ENCODE measurements at places on chromosomes 4 and X. TPM values are rescaled to one million over a fixed set of nuclear protein-coding genes. Genes with fewer than 3 reads are reported as not detected.

The PAGE4 gene
- total RNA-seq: not detected

DNA sequence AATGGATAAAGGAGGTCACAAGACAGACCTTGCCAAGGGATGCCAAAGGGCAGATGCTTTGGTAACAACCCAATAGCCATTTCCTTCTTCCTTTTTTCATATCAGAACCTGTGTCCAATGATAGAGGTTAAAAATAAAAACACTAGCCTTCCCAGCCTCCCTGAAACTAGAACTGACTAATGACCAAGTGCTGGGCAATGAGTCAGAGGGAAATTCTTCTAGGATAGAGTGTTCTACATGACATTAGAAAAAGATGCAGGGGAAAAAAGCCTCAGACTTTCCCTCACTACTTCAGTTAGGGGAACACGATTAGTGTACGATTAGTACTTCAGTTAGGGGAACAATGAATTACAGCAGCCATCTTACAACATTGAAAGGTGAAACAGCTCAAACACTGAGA is 29.3 kb upstream of the FAM47C start:
- no peak for DNase-seq

- no peak for DNase-seq
Measured at GRCh38 chrX:106927700-106928099, 7.5 kb downstream of the CLDN2 start.

DNA sequence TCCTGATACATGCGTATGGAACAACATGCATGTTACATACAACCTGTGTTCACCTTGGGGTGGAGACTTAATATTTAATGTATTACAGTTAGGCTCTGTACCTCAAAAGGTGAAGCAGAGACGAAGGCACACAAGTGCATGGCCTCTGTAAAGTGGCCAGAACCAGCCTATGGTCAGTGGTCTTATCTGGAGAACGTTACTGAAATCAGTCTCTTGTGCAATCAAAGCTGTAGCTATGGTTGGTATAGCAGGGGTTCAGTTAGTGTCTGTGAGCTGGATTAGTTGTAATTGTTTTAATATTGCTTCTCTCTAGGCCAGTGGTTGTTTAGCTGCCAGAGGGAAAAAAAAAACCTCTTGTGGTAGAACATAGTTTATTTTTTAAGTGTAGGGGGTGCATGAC is 2.2 kb upstream of the TMEM33 start:
- DNase-seq: no peak

GRCh38 chr4:103303011-103303410 is 104.9 kb upstream of the CENPE start:
- DNase-seq: no peak

Data from activated CD4-positive, alpha-beta T cell treated with anti-CD3 and anti-CD28 coated beads for 36 hours (primary cell).